ENCODE measurements at places on chromosomes 1 and 21. TPM values are rescaled to one million over a fixed set of nuclear protein-coding genes. Genes with fewer than 3 reads are reported as not detected.

FALEC gene
- 0.86 TPM for total RNA-seq

PYGO2 gene
- 14.2 TPM for total RNA-seq

S100A14 gene
- total RNA-seq: not detected

CFAP57 gene
- under 0.01 TPM for total RNA-seq

LORICRIN gene
- total RNA-seq: not detected

BTG2 gene
- total RNA-seq: 6.1 TPM

CADM3 gene
- not detected for total RNA-seq

LRRN2 gene
- not detected for total RNA-seq

SLC9C2 gene
- total RNA-seq: not detected

RWDD3 gene
- 11.5 TPM for total RNA-seq
